ENCODE measurements at places on chromosomes 1 and 21.
A peak's percentile ranks its signal among the peaks of the same experiment; 100 is the strongest.

GRCh38 chr1:27402349-27402754, 9.9 kb downstream of the GPR3 start:
- no peak for DNase-seq

DNA sequence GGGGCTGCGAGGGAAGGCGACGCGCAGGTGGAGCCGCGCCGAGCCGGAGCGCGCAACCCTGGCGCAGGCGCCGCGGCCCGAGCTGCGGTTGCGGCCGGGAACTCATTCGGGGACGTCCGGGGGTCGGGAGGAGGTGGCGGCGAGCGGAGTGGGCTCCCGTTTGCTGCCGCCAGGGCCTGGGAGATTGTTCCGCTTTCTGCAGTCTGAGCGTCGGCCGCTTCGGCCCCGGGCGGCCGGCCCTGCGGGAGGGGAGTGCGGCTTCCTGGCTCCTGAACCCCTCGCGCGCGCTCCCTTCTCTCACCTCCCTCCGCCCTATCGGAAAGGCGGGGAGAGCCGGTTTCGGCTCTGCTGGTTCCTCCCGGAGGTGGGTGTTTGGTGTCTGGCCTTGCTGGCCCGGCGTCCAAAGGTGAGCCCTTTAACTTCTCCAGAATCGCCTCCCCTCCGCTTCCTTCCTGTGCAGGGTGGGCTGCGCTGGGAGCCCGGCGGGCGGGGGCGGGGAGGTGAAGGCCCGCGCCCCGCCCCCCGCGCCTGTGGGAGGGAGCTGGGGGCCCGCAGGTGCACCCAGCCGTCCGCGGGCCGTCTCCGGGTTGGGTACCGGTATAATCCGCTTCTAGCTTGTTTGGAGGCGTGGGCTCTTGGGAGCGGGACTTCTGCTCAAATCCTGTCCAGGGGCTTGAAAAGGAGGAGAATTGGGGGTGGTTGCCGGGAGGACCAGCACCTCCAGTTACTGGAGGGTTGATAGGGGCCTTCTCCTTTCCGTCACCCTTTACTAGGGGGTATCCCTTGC, 683 bp downstream of the LRRC8D start:
- DNase-seq: peak; percentile 64

GRCh38 chr1:24995661-24996060, 65.6 kb upstream of the RUNX3 start:
- no peak for DNase-seq

DNA sequence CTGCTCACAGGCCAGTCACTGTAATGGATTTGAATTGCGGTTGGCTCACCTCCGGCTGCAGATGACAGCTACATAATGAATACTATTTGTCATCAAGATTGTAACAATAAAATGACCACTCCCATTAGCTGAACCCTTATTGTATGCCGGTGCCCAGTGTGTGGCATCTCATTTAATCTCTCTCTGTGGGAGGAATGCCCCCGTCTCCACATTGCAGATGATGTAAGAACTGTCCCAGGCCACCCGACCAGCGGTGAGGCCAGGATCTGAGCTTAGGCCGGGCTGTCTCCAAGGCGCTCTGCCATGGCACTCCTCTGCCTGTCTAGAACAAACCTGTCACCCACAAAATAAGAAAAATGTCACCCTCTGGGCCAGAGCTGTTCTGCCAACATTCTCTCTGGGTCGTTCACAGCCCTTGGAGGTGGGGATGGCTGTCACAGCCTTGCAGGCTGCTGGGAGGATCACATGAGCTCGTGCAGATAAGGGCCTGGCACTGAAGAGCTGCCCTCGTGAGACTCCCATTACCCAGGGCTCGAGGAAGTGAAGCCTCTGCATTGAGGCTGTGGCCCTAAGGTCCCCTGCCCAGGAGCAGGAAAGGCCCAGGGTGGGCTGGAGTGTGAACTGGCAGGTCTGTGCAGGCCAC, 52.7 kb downstream of the ECE1 start:
- DNase-seq: no peak

GRCh38 chr1:234564035-234565029, 45.6 kb downstream of the IRF2BP2 start:
- DNase-seq: no peak

DNA sequence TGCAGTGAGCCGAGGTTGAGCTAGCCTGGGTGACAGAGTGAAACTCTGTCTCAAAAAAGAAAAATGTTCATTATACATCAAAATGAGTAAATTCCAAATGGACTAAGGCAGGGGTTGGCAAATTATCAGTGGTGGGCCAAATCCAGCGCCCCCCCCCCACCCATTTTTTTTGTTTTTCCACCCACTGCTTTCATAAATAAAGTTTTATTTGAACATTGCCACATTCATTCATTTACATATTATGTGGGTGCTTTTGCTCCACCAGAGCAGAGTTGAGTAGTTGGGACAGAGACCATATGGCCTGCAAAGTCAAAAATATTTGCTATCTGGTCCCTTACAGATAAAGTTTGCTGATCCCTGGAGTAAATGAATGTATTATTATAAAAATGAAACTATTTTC, 99.4 kb downstream of the ZMYM4 start:
- no peak for DNase-seq

DNA sequence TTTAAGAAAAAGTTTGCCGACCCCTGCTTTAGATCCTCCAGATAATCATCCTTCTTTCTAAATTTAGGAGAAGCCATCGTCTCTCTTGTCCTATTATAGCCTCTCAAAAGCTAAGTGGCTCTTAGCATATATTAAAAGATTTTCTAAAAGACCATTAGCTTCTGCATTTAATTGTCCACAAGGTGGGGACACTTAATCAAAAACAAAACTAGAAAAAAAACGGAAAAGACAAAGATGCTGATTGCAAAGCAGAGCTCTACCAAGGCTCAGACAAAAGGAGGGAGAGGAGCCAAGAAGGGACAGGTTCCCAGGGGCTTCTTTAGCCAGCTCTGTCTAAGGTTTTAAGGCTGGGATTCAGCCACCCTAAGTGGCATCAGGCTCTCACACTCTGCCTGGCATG, 128.3 kb upstream of the HMGB4 start:
- DNase-seq: no peak

DNA sequence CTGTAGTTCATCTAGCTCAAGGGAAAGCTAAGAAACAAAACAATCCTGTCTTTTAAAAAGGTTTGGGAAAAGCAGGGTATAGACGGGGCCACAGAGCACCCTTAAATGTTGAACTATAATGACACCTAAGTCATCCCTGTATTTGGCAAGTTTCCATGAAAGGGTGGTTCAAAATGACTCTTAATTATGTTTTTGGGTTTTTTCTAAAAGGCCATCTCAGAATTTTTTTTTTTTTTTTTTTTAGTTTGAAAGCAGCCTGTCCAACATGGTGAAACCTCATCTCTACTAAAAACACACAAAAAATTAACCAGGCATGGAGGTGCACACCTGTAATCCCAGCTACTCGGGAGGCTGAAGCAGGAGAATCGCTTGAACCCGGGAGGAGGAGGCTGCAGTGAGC, 22.2 kb downstream of the TOMM20 start:
- DNase-seq: no peak

DNA sequence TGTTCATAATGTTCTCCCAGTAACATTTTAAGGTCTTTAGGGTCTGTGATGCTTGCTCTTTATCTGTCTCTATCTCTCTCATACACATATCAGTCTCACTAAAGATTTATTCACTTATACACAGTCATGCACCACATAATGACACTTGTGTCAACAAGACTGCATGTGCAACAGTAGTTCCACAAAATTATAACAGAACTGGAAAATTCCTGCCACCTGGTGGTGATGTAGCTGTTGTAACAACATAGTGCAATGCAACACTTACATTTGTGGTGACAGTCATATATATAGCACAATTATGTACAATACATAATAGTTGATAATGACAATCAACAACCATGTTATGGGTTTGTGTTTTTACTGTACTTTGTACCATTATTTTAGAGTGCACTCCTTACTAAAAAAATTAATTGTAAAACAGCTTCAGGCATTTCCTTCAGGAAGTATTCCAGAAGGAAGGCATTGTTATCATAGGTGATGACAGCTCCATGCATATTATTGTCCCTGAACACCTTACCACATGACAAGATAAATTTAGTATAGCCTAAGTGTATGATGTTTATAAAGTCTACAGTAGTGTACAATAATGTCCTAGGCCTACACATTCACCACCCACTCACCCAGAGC, 8.1 kb downstream of the TDRD5 start:
- no peak for DNase-seq

DNA sequence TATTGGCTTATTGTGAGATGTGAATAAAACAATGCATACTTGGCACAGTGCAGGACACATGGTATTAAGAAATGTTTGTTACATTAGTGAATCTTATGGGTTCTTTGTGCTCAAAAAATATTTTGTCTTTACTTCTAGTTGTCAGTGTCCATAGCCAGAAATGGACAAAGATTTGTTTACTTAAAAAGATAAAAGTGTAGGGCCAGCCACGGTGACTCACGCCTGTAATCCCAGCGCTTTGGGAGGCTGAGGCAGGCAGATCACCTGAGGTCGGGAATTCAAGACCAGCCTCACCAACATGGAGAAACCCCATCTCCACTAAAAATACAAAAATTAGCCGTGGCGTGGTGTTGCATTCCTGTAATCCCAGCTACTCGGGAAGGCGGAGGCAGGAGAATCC, 654.6 kb upstream of the NEGR1 start:
- no peak for DNase-seq

GRCh38 chr1:230326971-230327891, 98.9 kb downstream of the PGBD5 start:
- no peak for DNase-seq

DNA sequence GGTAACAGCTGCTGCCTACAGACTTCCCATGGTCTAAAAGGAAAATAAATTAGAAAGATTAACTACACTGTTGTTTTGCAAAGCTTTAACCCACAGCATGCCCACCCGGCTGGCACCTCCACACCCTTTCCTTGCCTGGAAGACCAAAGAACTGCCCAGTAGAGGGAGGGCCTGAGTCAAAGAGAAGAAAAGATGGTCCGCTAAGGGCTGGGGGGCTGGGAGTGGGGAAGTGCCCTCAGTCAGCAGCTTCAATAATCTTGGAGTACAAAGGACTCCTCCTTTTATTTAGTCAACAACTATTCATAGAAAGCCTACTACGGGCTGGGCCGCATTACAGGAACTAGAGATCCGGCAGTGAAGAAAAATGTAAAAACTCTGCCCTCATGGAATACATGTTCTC, 40.6 kb downstream of the ERI3 start:
- DNase-seq: no peak

DNA sequence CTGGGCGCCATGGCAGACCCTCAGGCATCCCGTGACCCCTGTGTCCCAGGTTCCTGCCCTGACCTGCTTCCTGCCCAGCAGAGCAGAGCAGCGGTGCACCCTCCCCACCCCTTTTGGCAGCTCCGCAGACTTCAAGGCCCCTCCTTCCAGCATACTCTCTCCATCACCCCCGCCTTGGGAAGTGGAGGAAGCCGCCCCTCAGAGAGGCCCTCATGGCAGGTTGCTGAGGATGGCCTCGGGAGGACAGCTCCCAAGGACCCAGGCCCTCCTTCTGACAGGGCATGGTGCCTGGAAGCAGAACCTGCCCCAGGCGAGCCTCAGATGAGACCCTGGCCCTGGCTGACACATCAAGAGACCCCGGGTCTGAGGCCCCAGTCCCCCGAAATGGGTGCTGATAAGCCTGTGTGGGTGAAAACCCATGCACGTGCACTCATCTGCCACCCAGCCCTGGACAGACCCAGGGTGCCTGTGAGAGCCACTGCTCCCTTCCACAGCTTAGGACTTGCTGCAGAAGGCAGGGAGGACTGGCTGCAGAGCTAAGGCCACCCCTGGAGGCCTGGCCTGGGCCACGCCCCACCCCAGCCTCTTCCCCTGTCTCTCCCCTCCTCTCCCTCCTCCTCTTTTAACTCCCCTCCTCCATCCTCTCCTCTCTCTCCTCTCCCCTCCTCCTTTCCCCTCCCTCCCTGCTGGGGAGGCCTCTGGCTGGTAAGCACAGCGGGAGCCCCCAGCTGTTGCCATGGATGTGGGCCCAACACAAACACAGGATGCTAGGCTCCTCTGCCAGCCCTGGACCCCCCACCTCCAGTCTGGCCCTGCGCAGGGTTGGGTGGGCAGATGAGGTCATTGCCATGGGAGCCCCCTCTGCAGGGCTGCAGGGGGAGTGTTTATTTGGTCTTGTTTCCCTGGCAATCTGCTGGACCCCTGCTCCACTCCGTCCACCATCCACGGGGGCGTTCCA, 33.7 kb downstream of the WNT9A start:
- no peak for DNase-seq

DNA sequence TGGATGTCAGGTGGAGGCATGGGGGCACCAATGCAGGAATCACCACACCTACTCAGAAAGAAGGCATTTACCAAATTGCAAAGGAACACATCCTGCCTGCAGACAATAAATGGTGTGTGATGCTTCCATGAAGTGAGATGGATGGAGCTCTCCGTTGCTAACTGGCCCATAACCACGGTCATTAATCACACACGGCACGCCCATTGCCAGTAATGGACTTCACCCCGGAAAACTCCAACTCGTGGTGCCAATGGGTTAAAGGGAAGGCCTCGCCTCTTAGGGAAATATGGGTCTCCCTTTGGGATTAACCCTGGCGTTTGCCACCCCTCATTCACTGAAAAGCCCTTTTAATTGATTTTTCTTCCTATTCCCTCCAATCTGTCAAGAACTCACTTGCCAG, 443.1 kb upstream of the DAB1 start:
- no peak for DNase-seq

DNA sequence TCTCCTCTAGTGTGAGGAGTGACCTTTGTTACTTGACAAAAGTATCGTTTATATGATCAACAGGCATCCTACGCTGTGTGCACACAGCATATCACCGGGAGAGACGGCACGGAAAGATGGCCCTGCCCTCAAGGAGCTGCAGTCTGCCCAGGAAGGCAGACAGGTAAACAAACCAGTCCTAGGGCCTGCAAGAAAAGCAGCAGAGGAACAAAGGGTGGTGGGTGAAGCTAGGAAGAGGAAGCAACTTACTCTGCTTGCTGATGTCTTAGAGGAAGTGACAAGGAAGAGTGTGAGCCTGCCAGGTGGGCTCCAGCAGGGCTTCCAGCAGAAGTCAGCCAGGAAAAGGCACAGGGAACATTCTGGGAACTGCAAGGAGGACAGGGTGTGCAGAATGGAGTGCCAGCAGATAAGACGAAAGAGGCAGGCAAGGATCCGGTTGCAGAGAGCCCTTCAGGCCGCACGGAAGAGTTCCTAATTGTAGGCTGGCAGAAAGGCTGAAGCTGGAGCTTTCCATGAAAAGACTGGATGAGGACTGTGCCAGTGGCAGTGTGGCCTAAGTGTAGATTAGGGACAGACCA, 106.7 kb downstream of the SLC45A1 start:
- peak; percentile 28 for DNase-seq

All from stimulated activated CD4-positive, alpha-beta T cell treated with anti-CD3 and anti-CD28 coated beads, Interleukin-12 subunit alpha, Interleukin-12 subunit beta, amount 100 ng/mL, for 4 hours (primary cell).